ENCODE measurements at places on chromosomes 1 and 21.

- no peak for DNase-seq
Measured at GRCh38 chr1:195697130-195697529, 911.1 kb downstream of the KCNT2 start.

DNA sequence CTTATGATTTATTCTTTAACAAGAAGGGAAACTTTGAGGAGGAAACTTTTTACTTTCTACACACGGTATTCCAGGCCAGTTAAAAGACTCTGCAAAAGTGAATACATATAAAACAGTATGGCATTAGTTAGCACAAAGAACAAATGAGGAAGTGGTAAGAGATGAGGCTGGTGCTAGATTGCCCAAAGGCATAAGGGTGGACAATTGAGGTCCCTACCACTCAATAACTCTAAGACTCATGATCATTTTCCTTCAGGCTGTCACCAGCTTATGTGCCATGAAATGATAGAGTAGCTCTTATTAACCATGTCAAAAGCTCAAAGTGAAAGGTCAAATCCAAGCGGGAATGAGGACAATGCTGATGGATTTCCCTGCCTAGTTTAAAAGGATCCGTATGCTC lies 124.5 kb downstream of the TBX15 start:
- no peak for DNase-seq

DNA sequence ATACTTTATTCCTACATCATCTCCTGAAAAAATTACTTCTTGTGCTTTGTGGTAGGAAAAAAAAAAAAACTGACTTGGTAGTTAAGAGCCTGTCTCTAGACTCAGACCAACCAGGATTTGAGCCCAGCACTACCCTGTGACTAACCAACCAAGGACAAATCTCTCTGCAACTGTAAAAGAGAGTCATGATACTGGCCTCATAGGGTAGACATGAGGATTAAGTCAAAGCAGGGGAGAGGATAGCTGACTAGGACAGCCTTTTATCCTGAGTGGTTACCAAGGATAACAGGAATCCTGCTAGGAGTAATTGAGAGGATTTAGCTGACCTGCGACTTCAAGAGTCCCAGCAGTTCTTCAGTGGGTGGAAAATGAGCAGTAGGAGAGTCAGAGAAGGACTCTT lies 112.8 kb downstream of the C1orf21 start:
- no peak for DNase-seq

DNA sequence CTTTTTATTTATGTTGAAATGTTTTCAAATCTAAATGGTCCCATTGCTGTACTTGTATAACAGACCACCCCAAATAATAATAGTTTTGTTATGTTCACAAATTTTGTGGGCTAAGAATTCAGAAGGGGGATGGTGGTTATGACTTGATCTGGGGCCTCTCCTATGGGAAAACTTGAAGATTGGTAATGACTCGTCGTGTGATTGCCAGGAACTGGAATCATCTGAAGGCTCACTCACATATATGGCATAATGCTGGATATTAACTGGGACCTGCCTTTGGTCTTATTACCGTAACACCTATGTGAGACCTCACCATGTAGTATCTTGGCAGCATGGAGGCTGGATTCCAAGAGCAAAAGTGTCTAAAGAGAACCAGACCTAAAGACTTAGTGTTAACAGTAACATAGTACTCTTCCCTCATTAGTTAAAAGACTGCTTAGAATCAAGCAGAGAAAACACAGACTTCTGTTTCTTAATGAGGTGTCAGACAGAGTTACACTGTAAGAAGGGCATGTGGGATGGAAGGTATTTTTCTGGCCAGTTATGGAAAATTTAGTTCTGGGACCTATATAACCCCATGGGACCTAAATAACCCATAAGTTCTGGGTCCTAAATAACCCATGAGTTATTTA lies 11.9 kb downstream of the LYPLAL1 start:
- no peak for DNase-seq

- no peak for DNase-seq
Measured at GRCh38 chr21:26833011-26833410, 12.2 kb downstream of the ADAMTS1 start.

- no peak for DNase-seq
Measured at GRCh38 chr1:236365999-236366570, 28.0 kb upstream of the EDARADD start.

DNA sequence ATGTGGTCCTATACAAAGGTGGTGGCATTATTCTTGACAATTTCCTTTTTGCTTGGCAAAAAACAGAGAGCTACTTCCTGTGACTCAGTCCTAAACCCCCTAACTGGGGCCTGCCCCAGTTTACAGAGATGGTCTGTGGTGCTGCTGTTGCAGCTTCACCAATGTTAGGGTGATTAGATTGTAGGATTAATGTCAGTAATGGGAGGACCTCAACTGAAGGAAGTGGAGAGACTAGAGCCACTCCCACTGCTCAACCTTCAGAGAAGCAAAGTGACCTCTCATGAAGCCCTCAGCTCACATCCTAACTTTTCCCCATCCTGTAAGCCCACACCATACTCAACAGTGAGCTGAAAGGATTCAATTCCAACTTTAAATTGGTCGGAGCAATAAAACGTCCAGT lies 3.6 kb downstream of the S100A6 start:
- DNase-seq: no peak

DNA sequence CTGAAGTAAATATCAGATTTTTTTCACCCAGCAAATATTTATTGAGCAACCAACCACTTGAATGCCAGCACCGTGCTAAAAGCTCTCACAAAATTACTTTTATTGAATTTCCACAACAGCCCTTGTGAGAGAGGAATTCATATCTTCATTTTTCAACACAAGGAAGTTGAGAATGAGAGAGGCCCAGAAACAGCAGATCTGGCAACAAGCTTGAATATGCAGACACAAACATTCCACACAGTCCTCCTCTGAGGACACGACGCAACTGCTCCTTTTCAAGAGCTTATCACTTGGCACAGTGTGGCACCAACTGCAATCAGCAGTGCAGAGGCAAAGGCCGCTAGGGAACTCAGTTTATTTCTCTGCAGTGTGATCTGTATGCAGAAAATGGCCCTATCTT lies 32.2 kb upstream of the IFNAR2 start:
- no peak for DNase-seq

GRCh38 chr1:221753828-221754188 lies 11.9 kb upstream of the DUSP10 start:
- no peak for DNase-seq

- no peak for DNase-seq
Measured at GRCh38 chr21:45876381-45877170, 105.0 kb upstream of the COL6A1 start.

All from RCC 7860 (cell line).